Activated T-cell treated with anti-CD3 and anti-CD28 coated beads, Interleukin-2, amount 50 U/mL, for 1 hour (primary cell): ENCODE measurements at places on chromosomes 6 and 20.

- no peak for DNase-seq
Observed at GRCh38 chr6:93842178-93842577, 422.8 kb upstream of the EPHA7 start.

DNA sequence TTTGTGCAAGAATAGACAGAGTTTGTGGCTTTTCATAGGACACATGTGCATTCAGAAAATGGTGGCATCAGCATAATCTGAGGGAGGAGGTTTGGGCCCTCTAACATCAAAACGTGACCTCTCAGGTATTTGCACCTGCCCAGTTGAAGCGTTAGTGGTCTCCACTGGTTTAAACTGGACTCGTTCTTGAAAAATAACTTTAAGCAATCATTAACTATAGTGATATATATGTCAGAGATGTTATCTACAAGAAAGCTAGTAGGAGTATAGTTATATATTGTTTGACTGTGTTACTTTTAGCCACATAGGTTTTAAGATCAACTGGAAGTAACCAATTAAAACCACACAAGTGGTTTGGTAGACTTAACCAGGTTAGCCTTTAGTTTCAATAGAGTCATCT, 607.4 kb downstream of the MAFB start:
- no peak for DNase-seq

DNA sequence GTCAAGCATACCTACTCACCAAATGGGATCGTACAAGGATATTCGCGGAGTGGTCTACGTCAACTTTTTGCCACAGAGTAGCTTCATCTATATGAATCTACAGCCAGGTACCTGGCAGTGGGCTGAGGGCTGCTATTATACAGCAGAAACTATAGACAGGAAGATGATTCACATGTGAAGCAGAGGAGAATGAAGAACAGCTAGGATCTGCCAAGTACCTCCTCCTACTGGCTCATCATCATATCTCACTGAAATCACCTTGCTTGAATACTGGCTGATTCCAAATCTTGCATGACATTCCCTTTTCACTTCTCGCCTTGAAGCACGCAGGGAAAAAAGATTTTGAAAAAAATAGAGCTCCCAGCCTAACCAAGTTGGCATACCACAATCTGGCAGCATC, 488.7 kb upstream of the NRSN1 start:
- no peak for DNase-seq

DNA sequence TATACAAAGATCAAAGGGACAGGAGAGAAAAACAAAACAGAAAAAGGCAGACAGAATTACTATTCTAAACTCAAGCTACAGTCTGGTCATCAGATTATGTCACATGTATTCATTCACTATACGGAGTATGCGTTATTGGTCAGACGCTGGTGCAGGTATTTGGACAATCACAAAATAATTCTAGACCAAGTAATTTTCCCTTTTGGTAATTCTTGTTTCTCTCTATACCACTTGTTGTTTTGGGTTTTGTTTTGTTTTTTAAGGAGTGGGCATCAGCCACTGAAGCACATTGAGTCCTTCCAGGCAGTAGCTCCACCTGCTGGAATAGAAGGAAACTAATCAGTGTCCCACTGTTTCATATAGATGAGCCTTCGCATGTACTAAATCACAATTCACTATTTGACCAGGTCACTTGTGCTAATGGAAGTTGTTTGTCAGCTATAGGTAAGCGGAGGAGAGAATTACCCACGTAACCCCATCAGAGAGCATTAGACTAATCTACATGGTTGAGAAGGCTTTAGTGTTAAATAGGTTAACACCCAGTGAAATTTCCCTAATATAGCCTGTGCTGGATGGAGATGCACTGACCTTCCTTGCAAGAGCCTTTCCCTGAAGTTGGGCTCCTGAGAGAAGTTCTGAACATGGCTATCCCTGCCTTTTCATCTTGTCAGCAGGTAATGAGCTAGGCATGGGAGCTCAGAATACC, 77.9 kb downstream of the TNFAIP3 start:
- DNase-seq, result no peak

GRCh38 chr20:3239026-3239866, at the start of gene SLC4A11:
TSS of gene SLC4A11 (minus strand) at chr20:3239190. CDS start at chr20:3239137, 53 bp downstream.
- peak; percentile 56 for DNase-seq

GRCh38 chr6:37535759-37536490, 36.2 kb upstream of the CCDC167 start:
- DNase-seq, result peak; percentile 45

GRCh38 chr6:33375143-33375671, 16.4 kb upstream of the KIFC1 start:
- no peak for DNase-seq

DNA sequence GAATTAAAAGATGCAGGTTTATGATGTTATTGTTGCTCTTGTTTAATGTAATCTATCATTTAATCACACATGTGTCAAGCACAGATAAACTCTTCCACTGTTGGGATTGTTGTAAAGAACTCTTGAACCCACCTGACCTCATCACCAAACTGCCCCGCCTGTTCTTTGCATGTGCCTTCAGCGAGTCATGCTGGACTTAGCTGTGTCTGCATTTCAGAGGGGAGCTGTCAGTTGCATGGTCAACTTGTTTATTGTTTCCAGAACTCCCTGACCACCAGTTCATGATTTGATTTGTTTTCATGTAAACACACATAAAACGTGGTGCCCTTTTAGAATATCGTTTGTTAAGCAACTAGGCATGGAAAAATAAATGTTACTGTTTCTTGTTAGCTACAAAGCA, 93.6 kb downstream of the KHDC1L start:
- DNase-seq, result no peak

DNA sequence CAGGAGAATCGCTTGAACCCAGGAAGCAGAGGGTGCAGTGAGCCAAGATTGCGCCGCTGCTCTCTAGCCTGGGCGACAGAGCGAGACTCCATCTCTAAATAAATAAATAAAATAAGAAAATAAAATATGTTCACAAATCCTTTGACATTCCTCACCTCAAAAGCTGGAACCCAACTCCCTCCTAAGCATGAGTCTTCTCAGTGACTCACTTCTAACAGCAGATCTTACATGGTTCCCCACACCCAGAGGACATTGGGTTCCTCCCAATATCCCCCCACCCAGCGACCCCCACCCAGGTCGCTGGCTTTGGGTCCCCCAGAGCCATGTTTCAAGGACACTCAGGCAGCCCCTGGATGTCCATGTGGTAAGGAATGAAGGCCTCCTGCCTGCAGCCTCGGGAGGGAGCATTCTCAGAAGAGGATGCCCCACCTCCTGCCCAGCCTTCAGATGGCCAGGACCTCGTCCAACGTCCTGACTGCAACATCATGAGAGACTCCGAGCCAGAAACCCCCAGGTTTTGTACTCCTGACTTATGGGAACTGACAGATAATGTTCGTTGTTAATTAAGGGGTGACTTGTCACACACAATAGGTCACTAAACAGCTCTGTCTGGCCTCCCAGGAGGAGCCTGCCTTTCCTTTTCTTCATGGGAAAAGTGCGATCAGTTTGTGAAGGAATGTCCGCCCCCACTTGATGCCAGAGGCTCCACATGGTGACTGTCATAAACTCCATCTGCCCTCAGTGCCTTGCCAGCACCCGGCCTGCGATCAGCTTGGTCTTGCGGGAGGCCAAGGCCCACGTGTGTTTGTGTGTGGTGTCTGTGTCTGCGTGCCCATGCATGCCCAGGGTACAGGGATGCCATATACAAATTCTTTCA, 10.1 kb upstream of the GMEB2 start:
- DNase-seq, result no peak

- peak; percentile 67 for DNase-seq
Observed at GRCh38 chr6:2891768-2892170, 11.3 kb downstream of the SERPINB9 start.

DNA sequence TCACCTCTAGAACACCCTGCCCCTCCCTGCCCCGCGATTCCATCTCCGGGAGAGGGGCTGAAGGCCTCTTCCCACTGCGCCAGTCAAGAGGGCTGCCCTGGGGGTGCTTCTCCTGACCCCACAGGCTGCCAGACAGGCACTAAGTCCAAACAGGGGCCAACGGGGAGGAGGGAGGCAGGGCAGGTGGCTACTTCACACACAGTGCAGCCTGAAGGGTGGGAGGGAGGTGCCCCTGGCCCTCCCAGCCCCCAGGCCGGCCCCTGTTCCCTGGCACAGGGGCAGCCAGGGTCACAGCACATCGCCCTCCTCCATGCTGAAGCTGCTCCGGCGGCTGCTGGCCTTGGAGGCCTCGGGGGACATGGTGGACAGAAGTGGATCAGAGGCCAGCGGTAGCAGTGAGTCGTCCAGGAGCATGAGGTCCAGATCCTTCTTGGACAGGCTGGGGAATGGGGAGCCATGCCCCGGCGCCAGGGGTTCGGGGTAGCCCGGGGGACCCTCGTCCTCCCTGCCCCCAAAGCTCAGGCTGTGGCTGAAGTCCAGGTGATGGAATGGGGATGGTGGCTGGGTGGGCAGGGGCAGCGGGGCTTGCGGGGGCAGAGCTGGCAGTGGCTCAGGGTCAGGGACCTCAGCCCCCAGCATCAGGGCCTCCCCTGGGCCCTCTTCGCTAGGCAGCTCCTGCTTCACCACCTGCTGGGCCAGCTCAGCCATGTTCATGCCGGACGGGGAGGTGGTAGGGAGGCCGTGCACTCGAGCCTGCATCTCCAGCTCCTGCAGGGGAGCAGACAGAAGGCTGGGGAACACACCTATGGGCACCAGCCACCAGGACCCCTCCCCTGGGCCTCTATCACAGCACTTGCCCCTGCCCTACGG, 46.3 kb downstream of the MDFI start:
- no peak for DNase-seq

DNA sequence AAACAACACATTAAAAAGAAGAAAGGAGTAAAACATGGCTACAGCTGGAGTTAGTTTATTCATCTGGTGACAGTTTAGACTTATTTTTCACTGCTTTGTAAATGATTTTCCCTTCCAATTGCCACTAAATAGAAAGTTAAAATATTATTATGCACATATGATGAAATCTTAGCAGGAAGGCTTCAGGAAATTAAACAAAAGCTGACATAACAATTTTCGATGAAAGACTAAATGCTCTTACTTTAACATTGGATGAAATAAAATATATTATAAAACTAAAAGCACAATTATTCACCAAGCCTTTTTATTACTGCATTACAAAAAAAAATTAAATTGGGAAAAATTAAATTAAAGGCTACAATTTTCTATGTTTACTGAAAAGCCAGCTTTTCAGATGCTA, 158.0 kb downstream of the MMUT start:
- no peak for DNase-seq

DNA sequence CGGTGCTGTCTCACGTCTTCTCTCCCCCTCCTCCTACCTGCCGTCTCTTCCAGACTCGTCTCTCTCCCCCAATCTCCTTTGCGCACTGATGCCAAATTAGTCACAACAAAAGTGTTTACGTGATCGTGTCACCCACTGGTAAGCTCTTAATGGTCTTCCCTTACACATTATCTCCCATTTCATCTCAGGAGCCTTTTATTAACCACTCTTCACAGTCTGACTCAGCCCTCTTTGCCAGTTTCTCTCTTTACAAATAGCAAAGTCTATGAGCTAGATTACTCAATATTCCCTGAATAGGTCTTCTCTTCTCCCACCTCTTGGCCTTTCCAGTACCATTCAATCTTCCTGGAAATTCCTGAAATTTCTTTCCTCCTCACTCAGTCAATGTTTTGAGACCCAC, 247.0 kb downstream of the ESR1 start:
- no peak for DNase-seq

DNA sequence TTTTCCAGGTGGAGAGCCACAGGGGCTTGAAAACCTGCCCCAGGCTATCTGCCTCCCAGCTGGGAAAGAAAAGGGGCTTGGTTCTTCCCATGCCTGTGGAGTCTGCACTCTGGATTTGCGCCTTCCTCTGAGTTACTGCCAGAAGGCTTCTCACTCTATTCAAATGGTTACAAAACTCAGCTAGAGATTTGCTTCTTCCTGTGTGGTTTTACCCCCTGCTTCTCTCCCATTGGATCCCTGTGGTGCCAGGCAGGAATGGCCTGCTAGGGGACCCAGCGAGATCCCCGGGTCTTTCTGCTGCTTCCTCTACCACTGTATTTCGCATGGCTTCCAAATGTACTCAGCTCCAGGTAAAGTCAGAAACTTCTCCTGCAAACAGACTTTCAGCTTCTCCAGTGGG, 192.0 kb upstream of the HS3ST5 start:
- no peak for DNase-seq

- no peak for DNase-seq
Observed at GRCh38 chr6:160513836-160514235, 150.2 kb downstream of the LPA start.

- no peak for DNase-seq
Observed at GRCh38 chr6:158002249-158002950, 20.7 kb downstream of the SYNJ2 start.

DNA sequence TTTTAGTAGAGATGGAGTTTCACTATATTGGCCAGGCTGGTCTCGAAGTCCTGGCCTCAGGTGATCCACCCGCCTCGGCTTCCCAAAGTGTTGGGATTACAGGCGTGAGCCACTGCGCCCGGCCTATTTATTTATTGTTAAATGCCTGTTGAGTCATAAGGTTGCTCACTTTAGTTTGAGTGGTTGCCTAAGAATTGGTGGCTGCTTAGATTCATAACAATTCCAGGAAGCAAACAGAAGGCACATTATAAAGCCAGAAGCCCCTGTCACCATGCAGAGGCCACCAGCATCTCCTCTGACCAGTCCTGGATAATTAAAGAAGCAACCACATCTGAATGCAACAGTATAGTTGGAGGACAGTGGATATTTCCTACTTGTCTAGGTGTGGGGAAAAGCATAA, 24.0 kb upstream of the ARMH2 start:
- DNase-seq, result no peak

DNA sequence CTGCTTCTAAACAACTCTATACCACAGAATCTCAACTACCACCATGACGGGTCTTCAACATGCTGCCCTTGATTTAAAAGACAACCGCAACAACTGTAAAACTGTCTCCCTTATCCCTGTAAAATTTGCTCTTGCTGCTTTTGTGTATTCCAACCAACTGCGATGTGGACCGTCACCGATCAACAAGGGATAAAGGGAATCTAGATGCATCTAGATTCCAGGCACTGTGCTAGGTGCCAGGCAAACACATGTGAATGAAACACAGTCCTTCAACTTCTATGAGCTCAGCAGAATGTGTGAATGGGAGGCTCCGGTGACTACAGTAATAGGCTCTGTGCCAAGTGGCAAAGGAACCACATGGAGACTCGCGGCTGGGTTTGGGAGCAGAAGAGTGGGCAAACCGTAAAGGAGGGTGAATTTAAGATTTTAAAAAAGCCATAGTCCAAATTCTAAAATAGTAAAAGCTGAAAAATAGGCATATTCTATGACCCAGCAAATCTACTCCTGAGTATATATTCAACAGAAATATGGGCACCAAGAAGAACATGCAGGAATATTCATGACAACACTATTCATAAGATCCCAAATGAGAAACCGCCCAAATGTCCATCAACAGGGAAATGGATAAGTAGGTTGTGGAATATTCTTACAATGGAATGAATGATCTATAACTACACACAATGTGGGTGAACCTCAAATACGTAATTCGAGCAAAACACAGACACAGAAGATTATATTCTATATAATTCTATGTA, 3.7 kb upstream of the PRND start:
- no peak for DNase-seq

- no peak for DNase-seq
Observed at GRCh38 chr6:52125572-52125971, 38.2 kb upstream of the PKHD1 start.

GRCh38 chr6:66964216-66964615, 1257.2 kb upstream of the EYS start:
- DNase-seq, result no peak
